ENCODE measurements at places on chromosomes 6 and 20.

DNA sequence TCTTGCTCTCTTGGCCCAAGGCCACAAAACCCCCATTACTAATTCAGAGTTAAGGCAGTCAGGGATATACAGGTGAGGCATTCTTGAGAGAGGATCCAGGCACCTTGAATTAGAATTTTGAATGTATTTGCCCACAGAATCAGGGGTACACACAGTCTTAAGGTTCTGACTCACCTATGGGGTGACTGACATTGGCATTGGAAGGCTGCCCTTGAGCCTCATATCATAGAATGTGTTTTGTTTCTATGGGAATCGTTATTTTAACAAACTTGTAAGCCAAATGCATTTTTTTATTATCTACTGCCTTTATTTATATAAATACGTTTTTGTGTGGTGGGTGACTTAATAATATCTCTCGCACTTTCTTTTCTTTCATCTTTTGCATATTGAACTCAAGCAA, 218.6 kb upstream of the CITED2 start:
- DNase-seq, result no peak

DNA sequence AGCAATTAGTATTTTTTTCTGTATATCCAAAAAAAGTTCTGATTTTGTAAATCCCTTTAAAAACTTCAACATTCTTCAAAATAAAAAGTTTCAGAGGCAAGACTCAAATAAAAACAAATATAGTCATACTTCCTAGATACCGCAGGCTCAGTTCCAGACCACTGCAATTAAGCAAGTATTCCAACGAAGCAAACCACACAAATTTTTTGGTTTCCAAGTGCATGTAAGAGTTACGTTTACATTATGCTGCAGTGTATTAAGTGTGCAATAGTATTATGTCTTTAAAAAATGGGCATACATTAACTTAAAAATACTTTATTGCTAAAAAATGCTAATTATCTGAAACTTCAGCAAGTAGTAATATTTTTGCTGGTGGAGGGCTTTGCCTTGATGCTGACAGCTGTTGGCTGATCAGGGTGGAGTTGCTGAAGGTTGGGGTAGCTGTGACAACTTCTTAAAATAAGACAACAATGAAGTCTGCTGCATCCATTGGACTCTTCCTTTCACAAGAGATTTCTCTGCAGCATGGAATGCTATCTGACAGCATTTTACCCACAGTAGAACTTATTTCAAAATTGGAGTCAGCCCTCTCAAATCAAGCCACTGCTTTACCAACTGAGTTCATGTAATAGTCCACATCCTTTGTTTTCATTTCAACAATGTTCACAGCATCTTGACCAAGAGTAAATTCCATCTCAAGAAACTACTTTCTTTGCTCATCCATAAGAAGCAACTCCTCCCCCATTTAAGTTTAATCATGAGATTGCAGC, 46.0 kb downstream of the PHIP start:
- DNase-seq, result no peak

GRCh38 chr6:105066233-105066632, 109.3 kb downstream of the LIN28B start:
- DNase-seq, result no peak

DNA sequence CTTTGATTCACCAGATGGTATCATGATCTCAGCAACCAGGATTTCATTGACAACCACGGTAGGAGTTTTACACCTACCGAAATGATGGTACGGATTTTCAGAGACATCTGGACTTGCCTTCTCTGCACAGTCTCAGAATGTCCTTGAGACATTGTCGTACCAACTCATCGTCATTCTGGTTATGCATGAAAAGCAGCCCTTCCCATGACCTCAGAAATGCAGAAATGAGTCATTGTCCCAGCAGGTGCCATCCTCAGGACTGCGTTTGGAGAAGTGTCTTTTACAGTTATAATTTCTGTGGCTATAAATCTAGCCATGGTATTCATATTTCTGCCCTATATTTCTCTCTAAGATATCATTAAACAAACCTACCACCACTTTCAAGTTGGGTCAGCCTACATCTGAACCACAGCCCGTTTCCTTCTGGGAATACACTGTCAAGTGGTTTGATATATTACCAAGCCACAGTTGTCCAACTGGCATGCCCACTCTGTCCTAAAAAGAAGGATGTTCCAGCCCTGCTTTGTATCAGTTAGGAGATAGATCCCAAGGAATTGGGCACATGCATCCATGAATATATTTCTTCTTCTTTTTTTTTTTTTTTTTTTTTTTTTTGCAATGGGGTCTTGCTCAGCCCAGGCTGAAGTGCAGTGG, 7.5 kb upstream of the BFSP1 start:
- DNase-seq, result no peak

- no peak for DNase-seq
These were observed 2.2 kb downstream of the PPP1R3G start for GRCh38 chr6:5087389-5087788.

- no peak for DNase-seq
These were observed 66.3 kb downstream of the NOL4L start for GRCh38 chr20:32518593-32519380.

DNA sequence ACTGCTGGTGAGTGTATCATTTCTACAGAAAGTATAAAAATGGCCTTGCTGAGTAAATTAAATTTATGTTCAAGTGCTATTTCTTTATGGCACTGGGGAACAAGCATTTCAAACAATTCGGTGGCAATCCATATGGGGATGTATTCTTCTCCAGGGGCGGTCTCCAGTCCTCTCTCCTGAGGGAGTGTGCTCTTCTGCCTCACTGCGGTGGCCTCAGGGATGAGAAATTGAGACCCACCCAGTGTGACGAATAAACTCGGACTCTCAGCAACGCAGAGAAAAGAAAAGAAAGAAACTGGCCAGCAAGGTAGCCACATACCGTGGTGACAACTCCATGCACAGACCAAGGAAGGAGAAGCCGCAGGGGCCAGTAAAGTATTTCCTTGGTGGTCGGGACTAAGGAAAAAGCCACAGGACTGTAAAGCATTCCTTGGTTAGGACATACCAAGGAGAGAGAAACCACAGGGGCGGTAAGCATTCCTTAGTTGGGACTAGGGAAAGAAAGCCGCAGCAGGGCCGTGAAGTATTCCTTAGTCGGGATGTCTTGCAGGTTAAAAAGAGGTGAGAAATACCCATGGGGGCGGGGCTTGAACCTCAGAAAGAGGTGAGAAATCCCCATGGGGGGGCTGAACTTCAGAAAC, 13.6 kb upstream of the GOPC start:
- no peak for DNase-seq

DNA sequence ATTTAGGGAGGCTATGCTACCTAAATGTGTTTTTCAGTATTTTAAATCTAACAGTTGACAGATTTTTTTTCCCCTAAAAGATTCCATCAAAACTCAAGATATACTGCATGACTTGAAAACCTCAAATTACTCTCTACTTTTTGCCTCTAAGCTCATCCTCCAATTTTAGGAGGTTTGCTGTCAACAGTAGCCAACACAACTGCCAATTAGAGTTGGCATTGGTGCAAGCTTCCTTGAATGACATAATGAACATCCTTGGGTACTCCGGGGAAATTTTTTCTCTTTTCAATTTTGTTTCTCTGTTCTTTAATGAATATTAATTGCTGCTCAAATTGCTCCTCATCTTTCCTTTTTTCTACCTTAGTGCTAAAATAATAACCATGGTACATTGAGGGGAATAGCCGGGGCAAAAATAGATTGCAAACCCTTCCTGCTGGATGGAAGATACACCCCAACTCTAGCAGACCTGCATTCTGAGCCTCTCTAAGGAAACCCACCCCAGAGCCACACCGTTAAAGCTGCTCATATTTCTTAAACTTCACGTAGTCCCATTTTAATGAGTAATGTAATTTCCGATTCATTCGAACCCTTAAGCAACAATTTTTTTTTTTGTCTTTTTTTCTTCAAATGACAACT, 34.3 kb downstream of the SLC22A23 start:
- DNase-seq, result no peak

DNA sequence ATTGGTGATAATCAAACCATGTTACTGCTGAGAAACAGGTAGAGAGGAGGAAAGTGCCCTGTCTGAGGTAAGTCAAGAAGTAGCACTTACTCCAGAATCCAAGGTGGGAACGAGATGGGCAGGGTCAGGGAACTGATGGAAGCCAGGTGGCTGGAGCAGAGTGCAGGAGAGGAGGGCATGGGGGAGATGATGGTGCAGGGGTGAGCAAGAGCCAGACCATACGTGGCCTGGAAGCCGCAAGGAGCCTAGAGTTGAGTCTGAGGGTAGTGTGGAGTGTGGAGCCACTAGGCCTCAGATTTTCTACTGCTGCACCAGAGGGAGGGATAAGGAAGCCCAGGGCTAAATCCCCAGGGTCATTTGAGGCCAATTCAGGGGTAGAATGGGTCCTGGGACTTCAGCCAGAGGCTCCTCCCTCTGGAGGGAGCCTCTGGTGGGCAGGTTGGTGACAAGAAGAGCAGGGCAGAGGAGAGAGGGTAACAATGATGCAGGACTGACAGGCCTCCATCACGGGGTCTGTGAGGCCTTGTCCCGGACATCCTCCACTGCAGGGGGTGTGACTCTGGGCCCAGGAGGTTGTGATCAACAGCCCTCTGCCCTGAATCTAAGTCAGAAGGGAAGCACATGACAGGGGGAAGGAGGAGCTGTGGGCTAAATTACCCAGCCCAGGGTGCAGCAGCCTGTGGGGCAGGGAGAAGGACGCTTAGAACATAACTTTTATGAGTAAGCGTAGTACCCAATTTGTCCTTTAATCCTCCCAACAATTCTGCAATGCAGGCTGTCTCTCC, 28.7 kb downstream of the COX4I2 start:
- DNase-seq, result no peak

- DNase-seq, result no peak
These were observed 71.4 kb downstream of the ARID1B start for GRCh38 chr6:156848533-156848932.

DNA sequence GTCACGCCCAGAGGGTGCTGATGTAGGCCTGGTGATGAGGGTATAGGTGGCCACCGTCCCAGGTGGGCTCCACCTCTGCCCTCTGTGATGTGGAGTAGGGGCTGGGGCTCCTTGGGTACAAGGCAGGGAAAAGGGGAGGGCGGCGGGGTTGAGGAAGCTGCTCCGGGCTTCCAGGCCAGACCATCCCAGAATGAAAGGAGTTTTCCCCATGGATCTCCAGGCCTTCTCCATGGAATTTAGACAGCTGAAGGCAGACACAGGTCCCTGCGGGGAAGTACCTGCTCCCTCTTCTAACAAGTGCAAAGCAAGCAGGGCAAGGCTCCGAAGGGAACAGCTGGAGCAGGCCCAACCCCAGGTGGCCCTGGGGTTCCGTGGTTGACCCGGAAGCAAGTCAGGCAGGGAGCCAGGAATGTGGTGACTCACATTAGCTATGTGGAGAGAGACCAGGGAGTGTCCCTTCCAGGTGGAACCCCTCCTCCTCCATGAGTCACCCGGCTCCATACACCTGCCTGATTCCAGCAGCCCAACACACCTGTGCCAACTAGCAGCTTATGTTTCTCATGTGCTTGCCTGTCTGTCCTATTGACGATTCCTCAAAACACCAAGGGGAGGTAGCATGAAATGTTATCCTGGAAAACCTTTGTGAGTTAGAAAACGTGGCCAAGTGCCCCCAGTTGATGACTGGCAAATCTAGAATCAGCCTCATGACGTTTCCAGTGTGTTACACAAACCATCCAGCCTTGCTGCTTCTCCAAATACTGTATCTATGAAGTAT, 59.7 kb upstream of the SNX9 start:
- DNase-seq, result no peak

- DNase-seq, result no peak
These were observed 115.2 kb downstream of the PRND start for GRCh38 chr20:4836935-4837334.

All from caudate nucleus (tissue), 63 donors.